Kidney tubule cell (primary cell): ENCODE measurements at places on chromosomes 13 and 19.

DNA sequence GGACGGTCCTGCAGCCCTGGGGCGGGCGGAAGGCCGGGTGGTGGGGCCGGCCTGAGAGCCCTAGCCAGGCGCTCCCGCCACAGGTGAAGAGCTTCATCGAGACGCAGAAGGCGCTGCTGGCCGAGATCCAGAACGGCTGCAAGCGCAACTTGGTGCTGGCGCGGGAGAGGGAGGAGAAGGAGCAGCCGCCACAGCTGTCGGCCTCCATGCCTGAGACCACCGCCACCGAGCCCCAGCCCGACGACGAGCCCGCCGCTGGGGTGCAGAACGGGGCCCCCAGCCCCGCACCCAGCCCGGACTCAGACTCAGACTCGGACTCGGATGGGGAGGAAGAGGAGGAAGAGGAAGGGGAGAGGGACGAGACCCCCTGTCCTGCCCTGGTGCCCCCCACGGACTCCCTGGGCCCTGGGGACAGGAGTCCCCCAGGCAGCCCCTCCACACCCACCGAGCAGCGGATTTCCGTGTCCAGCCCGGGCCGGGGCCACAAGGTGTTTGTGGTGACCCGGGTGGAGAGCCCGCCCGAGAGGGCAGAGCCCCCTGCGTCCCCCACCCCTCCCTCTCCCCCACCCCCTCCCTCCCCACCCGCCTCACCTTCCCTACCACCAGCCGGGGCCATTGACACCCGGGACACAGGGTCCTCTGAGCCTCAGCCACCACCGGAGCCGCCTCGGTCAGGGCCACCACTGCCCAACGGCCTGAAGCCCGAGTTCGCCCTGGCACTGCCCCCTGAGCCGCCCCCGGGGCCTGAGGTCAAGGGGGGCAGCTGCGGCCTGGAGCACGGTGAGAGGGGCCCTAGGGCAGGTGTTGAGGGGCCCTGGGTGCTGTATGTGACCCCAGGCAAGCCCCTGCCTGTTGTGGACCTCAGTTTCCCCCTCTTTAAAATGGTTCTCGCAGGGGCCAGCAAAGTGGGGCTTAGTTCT is 15.3 kb downstream of the NKPD1 start:
- DNase-seq, result no peak

DNA sequence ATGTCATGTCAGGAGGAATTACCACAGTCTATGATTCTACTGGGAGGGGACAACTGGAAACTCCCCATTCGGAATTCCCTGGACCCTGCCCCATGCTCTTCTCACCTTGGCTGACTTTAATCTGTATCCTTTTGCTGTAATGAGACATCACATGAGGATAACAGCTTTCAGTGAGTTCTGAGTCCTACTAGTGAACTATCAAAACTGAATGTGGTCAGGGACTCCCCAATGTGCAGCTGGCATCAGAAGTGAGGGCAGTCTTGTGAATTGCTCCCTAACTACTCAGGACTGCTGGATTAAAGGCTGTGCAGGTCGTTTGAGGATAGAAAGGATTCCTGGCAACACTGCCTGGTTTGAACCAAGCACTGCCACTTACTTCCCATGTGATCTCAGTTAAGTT is 15.2 kb downstream of the SIGLEC7 start:
- no peak for DNase-seq

DNA sequence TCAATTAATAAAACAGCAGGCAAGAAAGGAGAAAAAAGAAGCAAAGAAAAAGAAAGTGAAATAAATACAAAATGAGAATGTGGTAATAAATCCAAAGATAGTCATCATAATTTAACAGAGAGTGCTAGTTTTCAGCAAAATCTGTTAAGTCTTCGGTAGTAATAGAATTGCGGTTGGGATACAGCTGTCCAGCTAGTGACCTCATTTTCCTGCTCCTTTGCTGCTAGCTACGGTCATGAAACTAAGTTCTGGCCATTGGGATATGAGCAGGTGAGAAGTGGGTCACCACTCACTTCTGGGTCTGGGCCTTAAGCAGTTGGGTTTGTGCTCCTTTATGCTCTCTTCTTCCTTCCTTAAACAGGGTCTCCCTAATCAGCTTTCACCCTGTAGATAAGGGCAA is 11.7 kb upstream of the DGKH start:
- no peak for DNase-seq

DNA sequence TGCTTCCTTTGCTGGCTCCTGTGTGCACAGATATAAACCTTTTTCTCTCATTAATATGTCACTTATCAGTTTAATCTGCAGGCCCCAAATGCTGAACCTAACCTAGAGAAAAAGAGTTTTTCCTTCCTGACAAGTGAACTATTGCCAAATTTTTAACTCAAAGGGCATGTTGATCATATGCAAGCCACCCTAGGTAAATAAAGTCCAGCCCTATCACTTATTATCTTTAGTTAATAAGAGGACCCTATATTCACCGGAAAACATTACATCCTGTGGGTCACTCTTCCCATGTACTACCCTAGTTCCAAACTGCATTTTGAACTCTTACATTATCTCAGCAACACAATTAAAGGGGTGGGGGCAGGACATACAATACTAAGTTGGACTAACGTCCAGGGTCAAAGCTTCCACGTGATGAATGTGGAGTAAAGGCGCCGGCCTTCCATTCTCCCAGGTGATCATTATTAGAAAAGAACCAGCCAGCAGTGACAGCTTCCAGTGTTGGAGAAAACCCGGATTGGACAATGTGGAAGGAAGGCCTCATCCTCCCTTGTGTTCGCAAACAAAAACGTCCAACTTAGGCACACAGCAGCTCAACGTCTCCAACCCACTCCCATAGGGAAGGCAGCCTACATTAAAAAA is 86.6 kb downstream of the STK24 start:
- no peak for DNase-seq

- no peak for DNase-seq
These were observed 63.0 kb downstream of the MAP4K1 start for GRCh38 chr19:38554676-38555141.

GRCh38 chr13:36965767-36966166 is 33.4 kb downstream of the ALG5 start:
- peak; percentile 87 for DNase-seq

DNA sequence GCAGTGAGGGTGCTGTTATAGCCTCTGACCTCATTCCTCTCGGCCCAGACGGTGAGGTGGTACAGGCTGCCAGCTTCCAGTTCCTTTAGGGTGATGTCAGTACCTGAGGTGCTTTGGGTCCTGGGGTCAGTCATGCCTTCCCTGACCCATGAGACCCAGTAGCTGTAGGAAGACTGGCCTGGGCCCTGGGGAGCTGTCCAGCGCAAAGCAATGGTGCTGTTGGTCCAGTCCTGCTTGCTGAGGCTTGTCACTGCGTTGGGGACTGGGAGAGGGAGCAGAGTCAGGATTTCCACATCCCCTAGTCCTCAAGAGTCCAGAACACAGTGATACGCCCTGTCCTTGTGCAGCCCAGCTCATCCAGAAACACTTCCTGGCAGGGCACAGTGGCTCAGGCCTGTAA is 10.7 kb downstream of the PTPRH start:
- DNase-seq, result no peak

GRCh38 chr13:90630716-90631115 is 716.8 kb upstream of the MIR17HG start:
- no peak for DNase-seq

- peak; percentile 26 for DNase-seq
These were observed 8.4 kb downstream of the NPHS1 start for GRCh38 chr19:35843676-35844481.

DNA sequence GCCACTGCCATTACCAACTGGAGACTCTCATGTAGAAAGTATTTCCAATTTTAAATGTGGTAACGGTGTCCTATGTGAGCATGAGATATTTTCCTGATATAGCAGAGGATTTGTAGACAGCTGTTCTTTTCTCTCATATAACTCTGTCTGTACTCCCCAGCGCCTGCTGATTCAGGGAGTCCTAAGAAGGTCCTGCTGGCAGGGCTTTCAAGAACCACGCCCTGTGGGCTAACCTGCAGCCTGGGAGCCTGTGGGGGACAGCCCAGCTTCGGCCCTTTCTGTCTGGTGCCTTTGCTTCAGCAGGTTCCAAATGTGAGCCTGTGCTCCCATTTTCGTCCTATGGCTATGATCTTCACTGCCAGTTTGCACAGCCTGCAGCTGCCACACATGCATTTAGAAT is 316.8 kb downstream of the ATP8A2 start:
- DNase-seq, result no peak

- no peak for DNase-seq
These were observed 34.3 kb downstream of the ZNRF4 start for GRCh38 chr19:5489551-5489950.

DNA sequence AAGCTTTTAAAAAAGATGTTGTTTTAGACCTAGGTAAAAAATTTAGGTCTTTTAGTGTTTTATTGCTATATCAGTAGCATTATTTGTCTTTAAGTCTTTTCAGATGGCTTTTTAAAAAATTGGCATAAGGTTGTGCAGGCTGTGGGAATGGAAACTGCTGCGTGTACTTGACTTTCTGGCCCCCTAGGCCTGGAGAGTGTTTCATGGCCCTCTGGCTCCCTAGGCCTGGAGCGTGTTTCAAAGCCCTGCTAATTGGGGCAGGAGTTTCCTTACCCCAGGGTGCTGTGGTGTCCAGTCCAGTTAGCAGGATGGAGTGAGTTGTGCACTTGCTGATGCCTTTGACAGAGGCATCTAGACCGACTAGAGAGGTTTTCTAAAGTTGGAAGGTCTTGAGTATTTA is 23.8 kb downstream of the PRAM1 start:
- no peak for DNase-seq

- no peak for DNase-seq
These were observed 53.1 kb downstream of the FGF9 start for GRCh38 chr13:21723807-21724505.

GRCh38 chr19:38425810-38426466 is at the start of gene RASGRP4:
Gene RASGRP4, minus strand, starts transcription at chr19:38426219. Its CDS starts 128 bp downstream, at chr19:38426091.
- DNase-seq, result no peak

GRCh38 chr13:100604918-100605710 is 16.5 kb upstream of the GGACT start:
- no peak for DNase-seq

- DNase-seq, result no peak
These were observed 15.3 kb upstream of the ZNF554 start for GRCh38 chr19:2804156-2805004.

GRCh38 chr19:53485046-53486004 is 17.8 kb downstream of the ZNF813 start:
- no peak for DNase-seq

GRCh38 chr19:55146078-55146704 is 2.8 kb downstream of the TNNT1 start:
- DNase-seq, result peak; percentile 32

- no peak for DNase-seq
These were observed 182.4 kb downstream of the RAP2A start for GRCh38 chr13:97616385-97616784.

GRCh38 chr13:104140552-104140951 is 1074.3 kb upstream of the SLC10A2 start:
- DNase-seq, result peak; percentile 6

GRCh38 chr13:74169676-74170075 is 35.5 kb upstream of the KLF12 start:
- DNase-seq, result no peak

GRCh38 chr13:112370311-112370710 is 5.8 kb upstream of the SPACA7 start:
- DNase-seq, result no peak

- no peak for DNase-seq
These were observed 640.8 kb downstream of the EFNB2 start for GRCh38 chr13:105894697-105895096.

DNA sequence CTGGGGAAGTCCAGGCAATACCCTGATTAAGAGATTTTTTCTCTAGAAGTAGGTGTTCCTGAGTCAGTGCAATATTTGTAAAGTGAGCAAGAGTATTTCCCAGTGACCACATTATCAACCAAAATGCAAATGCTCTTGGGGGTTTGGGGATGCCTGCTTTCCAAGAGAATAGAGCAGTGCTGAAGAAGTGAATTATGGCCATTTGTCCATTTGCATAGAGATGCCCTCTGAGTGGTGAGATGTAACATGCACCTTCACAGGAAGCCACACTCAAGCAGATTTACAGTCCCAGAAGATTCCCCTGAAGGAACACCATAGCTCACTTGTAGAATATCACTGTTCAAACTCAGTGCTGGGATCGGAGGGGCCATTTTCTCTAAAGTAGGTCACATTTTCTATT is 71.8 kb downstream of the TNFSF11 start:
- no peak for DNase-seq

- no peak for DNase-seq
These were observed 6.1 kb upstream of the BTBD2 start for GRCh38 chr19:2021453-2022140.

DNA sequence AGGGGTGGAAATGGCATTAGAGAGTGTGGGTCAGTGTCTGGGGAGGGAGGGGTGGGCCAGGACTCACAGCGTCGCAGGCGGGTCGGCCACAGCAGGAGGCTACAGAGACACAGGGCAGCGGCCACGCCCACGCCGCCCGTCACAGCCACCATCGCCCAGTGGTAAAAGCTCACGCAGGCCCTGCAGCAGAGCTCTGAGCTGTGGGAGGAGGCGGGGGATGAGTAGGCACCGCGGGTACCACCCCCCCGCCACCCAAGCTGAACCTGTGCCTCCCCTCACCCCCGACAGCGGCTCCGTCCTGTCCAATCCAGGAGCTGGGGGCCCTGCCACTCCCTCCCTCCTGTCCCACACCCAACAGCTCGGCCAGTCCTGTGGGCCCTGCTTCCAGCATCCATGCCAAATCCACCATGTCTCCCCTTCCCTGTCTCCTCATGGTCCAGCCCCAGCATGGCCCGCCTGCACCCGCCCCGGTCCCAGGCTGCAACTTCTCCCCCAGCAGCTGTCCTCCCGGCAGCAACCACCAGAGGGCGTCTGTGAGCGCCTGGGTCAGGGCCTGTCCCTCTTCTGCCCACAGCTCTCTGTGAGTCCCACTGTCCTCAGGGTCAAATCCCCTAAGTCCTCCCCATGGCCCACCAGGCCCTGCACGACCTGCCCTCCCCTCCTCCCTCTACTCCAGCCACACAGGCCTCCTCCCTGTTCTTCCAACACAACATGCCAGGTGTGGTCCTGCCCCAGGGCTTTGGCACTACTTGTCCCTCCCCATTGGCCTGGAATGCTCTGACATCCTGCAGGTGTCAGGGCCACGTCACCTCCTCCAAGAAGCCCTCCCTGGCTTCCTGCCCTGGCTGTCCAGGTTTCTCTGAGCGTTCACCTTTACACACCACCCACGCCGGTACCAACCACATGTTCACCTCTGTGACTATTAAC is 6.0 kb downstream of the TEKTIP1 start:
- peak; percentile 65 for DNase-seq
